ENCODE measurements at places on chromosomes 4 and X.
A peak's percentile ranks its signal among the peaks of the same experiment; 100 is the strongest.

DNA sequence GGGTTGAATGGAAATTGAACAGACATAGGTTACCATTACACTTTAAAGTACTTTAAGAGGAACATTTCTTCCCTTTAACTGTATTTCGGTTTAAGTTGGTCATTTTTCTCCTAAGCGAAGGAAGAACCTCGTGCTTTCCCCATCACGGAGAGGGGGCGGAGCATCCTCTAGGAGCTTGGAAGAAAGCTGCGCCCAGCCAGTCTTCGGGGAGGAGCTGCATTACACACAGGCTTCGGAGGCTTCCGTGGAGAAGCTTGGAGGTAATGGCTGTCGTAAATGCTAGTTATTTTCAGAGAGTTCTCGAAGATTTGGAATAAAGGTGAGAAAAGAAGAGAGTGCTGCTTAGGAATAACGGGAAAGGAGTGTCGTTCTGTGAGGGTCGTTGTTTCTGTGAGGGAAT lies at the start of gene PWWP3B:
Gene PWWP3B, plus strand, starts transcription at position 199 of the 400 bp plus-strand sequence. CDS start 37,128 bp downstream, outside the sequence.
- DNase-seq, result no peak

DNA sequence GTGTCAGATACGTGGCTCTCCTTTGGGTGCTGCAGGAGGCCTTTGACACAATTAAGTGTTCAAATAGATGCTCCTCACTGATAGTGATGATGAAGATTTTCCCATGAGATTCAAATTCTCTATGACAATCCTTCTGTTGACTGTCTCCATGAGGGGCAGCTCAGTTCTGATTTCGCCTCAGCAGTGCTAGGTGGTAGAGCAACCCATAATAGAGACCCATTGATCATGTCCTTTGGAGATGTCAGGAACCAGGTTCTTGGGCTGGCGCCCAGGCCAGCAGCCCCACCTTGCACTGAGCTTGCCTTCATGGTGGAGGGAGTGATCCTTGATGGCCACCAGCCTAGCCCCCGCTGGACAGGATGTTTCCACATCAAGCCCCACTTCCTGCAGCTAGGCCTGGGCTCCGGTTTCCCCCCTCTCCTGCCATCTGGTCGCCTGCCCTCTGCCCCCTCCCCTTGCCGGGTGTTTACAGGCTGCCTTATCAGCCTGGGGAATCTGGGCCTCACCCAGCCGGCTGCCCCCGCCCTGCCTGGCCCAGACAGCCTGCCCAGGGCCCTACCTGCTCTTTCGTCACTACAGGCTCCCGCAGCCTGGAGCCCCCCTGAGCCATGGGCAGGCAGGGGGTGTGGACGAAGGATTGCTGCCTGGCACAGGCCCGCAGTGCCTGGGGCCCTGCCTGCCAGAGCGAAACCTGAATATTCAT lies 12.6 kb downstream of the ELF4 start:
- no peak for DNase-seq

DNA sequence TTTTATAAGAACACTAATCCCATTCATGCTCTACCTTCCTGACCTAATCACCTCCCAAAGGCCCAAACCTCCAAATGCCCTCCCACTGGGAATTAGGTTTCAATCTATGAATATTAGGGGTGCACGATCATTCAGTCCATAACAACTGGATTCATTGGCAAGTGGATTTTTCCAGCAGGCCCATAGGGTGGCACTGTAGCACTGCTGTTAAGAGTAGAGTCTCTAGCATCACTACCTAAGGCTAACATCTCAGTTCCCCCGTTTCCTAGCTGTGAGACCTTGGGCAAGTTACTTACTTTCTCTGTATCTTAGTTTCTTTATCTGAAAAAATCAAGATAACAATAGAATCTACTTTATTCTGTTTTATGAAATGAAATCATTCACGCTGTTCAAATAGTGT lies 315.8 kb downstream of the STIM2 start:
- DNase-seq, result no peak

DNA sequence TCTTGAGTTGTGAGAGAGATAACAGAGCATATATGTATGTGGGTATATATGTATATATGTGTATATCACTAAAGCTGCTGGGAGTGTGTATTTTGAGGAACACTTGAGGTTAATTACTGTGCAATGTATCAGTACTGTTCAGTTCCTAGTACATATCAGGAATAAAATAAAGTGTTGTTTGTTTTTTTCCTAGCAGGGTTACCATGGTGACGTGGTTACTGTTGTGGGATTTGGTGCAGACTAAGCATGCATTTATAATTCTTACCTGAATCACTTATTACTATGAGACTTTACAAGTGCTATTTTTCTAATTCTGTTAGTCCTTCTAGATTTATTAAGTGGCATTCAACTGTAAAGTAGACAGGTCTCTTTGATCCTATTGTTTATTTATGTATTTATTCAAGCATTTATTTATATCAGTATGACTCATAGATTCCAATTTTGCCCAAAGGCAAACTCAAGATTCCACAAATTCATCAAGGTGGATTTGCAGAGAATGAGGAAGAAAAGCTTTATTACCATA lies 26.9 kb upstream of the BEX4 start:
- DNase-seq, result no peak

DNA sequence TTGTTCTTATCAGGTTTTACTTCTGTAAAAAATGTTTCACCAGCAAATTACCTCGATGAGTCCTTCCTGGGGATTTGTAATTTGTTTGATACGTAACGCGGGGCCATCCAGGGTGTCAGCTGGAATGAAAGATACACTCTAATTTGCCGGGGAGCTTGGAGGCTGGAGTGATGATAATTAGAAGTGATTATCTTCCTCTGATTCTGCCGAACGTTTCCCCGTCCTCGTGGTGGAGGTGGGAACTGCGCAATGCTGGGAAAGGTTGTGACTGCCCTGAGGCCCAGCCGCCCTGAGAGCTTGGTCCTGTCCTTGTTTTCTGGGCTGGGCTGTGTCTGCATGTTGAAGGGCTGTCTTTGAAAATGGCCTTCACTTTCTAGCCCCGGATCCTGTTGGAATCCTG lies 48.0 kb downstream of the SORCS2 start:
- no peak for DNase-seq

- DNase-seq, result no peak
Measured at GRCh38 chr4:156642161-156642560, 329.4 kb downstream of the PDGFC start.

DNA sequence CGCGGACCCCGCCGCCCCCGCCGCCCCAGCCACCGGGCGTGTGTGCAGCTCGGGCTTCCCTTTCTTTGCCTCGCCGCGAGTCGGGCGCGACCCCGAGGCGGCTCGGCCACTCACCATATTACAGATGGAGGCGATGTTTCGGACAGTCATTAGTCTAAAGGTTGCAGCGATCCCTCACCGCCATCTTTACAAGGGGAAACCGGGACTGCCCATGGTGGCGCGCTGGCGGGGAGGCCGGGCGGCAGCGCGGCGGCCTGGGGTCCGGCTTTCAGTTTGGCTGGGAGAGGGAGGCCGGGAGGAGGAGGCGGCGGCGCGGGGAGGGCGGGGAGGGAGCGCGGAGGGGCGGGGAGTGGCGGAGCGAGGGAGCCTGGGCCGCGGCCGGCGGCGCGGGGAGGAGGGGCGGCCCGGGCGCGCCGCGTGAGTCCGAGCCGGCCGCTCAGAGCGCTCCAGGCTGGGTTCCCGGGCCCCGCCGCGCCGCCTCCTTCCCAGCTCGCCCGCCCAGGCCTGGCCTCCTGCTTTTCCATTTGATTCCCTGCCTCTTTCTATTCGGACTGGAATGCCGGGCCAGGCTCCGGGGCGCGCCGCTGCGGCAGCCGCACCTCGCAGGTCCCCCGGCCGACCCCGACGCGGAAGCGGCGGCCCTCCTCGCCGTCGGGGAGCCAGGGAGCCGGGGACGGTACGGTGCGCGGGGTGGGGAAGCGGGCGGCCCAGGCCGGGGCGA lies at the start of gene USP46:
Gene USP46, minus strand, starts transcription at position 301 of the 721 bp plus-strand sequence. Its CDS starts 151 bp downstream, at position 150.
- no peak for DNase-seq

GRCh38 chr4:41468122-41468521 lies 69.8 kb upstream of the LIMCH1 start:
- DNase-seq, result no peak

DNA sequence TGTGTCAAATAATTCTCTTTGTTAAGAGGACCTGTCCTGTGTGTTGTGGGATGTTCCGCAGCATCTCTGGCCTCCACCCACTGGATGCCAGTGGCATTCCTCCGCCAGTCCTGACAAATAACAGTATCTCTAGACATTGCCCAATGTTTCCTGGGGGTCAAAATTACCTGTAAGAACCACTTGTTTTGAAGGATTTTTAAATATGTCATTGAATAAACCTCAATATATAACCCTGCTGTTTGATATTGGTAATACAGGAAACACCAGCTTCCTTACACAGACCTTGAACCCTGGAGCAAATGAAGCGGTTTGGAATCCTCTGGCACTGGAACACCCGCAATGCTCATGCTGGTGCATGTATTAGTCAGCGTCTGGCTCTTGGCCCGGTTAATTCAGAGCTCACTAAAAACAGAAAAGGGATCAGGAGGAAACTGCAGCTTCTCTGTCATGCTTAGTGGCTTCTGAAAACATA lies 101.3 kb downstream of the TBL1X start:
- DNase-seq, result peak; percentile 32

GRCh38 chr4:67499799-67500198 lies 45.5 kb downstream of the CENPC start:
- no peak for DNase-seq

DNA sequence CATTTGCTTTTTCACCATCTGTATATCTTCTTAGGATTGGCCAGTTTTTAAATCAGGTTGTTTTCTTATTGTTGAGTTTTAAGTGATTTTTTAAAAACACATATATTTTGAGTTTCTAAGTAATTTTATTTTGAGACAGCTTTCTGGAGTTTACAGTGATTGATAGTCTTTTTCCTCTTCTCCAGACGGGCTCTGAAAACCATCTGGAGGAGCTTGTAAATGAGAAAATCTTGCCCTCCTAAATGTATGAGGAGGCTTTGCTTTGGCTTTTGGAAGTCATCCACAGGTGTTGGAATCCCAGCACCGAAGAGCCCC lies 160.2 kb downstream of the SOWAHB start:
- no peak for DNase-seq

GRCh38 chr4:96390404-96390803 lies 550.5 kb downstream of the PDHA2 start:
- no peak for DNase-seq

- DNase-seq, result no peak
Measured at GRCh38 chrX:109749207-109749606, 16.1 kb upstream of the ACSL4 start.

DNA sequence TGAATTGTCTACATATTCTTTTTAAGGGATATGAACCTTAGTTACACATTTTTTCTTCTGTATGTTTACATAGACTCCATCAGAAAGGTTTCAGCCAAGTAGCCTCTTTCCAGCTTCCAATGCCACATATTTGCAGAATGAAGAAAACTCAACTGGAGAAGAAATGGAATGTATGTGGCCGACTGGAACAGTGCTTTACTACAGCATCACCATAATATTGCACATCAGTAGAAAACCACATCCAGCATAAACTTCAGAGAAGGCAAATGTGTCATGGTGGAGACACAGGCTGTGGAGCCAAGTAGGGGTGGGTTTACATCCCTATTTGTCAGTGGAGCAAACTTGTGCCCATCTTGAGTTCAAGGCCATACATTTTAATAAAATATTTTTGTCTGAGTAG lies 204.8 kb upstream of the LDB2 start:
- peak; percentile 57 for DNase-seq

DNA sequence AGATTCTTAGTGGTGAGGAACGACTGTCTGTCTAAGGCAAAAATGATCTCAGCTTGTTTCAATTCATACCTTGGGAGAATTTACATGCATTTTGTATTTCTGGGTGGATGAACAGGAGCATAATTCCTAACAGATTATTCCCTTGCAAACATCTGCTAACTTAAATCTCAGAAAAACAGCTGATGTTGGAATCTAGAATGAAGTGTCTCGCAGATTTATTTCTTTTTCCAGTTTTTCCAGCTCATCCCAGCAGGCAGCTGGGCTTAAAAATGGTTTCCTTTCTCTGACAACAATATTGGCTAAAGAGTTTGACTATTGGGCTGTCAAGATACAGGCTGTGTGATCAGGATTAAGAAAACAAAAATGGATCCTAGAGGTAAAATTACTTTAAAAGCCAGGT lies 1.1 kb downstream of the LNX1 start:
- no peak for DNase-seq

GRCh38 chrX:24525455-24525854 lies 60.4 kb downstream of the PDK3 start:
- no peak for DNase-seq

- no peak for DNase-seq
Measured at GRCh38 chr4:25817059-25817681, 45.6 kb downstream of the SEL1L3 start.

GRCh38 chrX:50202539-50202938 lies 1.7 kb upstream of the AKAP4 start:
- DNase-seq, result no peak

DNA sequence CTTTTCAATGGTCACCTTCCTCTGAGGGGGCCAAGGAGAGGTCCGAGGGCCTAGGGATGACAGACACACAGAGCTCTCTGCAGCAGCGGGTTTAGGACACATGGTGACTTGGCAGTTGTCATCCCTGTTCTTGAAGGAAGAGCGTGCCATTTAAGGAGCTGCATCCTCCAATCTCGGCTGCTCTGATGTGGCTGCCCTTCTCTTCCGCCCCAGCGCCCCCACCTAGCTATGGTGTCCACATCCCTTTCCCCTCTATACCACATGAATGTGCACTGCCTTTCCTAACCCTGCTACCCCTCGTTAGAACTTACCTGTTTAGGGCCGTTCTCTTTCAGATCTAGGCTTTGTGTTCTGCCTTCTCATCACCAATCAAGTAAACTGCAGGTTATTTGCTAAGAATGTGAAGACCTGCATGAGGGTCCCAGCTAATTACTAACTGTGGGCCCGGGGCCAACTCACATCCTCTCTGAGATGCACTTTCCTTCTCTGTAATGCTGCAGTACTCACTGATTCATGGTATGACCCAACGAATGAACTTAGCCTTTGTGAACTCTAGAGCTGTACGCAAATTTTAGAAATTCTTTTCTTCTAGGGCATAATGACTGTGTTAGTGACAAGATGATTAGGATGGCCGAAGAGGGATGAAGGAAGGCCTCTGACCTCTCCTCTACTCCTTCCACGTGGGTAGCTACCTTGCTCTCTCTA lies 38.2 kb downstream of the CHST7 start:
- DNase-seq, result no peak

DNA sequence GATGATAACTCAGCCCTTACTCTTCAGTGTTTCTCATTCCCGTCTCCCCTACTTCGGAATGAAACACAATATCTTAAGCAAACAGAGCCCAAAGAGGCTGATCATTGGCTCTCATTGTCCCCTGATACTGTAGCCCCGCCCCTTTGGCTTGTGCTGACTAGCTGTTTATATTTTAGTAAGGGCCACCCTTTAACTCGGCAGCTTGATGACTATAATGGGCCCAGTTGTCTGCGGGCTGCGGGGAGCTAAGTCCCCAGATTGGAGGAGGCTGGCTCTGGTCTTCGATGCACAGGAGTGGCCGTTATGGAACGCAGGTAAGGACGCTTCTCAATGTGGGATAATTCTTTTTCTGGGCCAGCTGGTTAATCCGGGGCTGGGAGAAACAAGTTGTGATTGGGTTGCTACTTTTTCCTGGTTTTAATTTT lies at the start of gene TRIM2:
Gene TRIM2, plus strand, starts transcription at position 197 of the 425 bp plus-strand sequence. Its CDS starts 88 bp downstream, at position 285.
- no peak for DNase-seq
